ENCODE measurements at places on chromosomes 11 and 22. TPM values are rescaled to one million over a fixed set of nuclear protein-coding genes. Genes with fewer than 3 reads are reported as not detected.

DNA sequence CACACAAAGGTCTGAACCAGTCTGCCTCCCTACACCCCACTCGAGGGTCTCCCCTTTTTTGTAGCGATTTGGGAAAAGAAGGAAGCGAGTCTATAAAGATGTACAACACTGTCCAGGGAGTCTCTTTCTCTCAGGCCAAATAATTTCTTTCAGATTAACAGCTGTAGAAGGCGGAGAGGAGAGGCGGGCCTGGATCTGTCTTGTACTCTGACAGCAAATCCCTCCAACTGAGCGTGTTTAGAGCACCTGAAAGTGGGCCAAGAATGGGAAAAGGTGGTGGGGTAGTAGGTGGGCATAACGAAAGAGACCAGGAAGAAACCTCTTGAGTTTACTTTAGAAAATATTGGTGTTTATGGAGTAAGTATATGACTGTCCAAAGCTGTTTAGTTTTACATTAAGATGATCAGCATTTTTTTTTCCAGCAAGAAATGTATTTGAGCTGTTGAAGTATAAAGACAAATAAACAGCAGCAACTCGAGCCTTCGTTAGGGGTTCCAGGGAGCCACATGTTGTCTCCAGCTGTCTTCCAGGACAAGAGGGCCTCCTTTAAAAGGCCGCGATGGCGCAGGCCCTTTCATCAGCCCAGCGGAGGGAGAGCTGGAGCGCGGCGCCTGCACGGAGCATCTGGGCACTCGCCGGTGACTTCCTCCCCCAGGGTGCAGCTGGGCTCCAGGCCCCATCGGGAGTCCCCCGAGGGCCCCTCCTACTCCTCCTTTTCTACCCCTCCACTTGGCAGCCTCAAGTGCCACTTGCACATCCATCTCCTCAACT lies 34.9 kb downstream of the SCUBE1 start:
- no peak for DNase-seq

- DNase-seq = no peak
Measured at GRCh38 chr22:42284643-42285181, 14.3 kb upstream of the TCF20 start.

GRCh38 chr11:88420165-88420791 lies 82.7 kb upstream of the CTSC start:
- DNase-seq = no peak

GRCh38 chr11:33005175-33005574 lies 10.5 kb upstream of the DEPDC7 start:
- DNase-seq = no peak

- DNase-seq = no peak
Measured at GRCh38 chr11:13238879-13239514, 38.6 kb upstream of the BMAL1 start.

- no peak for DNase-seq
Measured at GRCh38 chr11:65505466-65506289, 6.8 kb downstream of the MALAT1 start.

DNA sequence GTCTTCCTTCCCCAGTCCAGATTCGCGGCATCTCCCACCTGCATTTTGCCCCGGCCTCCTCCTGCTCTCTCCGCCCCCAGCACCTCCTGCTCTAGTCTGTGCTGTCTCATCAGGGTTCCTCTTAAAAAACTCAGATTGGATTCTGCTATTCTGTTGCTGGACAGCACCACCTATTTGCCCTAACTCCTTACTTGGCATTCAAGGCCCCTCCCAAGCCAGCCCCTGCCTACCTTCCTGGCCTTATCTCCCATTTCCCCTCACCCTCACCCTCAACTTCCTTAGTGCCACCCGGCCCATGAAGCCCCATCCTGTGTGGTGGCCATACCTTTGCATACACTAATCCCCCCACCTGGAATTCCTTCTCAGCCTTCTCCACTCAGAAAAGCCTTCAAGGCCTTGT lies 59.9 kb upstream of the PRDM11 start:
- DNase-seq = no peak

The FREY1 gene
- 0.37 TPM for polyA plus RNA-seq

The SERHL2 gene
- polyA plus RNA-seq = 4.3 TPM

The EMID1 gene
- 7.0 TPM for polyA plus RNA-seq
